ENCODE measurements at places on chromosomes 16 and 17.

DNA sequence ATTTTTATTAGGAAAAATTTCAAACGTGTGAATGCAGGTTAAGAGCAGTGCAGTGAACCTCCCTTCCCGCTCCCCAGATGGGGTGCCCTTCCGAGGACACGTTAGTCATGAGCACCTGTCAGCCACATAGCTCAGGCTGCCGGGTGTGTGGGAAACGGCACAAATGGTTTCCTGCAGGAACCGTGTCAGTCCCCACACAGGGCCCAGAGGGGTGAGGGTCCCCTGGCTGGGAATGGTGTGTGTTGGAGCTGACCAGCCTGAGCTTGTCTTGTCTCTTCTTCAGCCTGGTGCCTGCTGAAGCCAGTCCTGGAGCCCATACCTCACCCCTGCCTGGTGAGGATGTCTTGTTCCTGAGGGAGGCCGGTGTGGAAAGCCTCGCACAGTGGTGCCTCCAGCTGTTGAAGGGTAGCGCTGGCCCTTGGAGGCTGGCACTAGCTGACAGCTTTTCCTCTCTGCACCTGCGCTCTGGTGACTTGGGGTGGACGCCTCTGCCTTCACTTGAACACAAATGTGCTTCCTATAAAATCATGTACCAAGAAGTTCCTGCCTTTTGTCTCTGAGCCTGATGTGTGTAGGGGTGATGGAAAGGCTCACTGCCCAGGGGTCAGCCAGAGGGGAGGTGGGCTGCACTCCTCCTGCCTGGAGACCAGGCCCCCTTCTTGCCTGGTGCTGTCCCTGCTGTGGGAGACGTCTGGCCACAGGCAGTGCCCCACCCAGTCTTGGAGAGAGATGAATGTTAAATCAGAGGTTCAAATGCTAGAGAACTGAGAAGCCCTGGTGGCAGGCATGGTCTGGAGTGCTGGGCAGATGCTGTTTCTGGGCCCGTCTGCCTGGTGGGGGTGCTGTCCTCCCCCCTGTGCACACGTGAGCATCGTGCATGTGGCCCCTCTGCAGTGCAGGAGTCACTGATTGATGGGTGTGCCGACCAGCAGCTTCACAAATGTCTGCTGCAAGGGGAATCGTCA is 102.6 kb upstream of the ZNF750 start:
- no peak for DNase-seq

DNA sequence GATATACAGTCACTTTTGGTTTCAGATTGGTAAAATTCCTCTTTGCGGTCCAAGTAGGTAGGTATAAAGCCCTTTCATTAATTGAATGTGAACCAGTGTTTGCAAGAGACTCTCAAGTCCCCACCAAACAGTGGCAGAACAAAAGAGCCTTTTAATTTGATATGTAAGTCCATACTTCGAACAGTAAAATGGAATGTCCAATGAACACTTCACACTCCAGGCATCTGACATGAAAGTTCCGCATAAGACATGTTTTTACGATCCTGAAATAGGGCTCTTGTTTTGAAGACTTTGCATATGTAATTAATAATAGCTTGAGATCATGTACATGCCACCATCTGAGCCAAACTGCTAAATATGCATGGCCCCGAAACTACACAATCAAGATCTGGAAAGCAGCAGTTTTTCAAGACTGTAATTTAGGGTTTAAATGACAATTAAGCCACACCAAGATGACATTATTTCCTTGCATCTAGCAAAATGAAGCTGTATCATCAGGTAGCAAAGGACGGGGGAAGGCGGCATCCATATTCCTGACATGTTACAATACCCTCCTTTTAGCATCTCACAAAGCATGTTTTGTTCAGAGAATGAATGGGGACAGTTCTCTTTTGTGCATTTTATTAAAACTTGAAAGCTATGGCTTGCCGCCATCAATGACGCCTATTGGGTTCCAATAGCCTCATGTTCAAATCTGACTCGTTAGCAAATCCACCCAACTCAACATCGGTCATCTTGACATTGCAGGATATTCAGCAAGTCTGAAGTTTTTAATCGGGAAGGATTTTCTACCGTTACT is 39.4 kb downstream of the LITAF start:
- DNase-seq: no peak

DNA sequence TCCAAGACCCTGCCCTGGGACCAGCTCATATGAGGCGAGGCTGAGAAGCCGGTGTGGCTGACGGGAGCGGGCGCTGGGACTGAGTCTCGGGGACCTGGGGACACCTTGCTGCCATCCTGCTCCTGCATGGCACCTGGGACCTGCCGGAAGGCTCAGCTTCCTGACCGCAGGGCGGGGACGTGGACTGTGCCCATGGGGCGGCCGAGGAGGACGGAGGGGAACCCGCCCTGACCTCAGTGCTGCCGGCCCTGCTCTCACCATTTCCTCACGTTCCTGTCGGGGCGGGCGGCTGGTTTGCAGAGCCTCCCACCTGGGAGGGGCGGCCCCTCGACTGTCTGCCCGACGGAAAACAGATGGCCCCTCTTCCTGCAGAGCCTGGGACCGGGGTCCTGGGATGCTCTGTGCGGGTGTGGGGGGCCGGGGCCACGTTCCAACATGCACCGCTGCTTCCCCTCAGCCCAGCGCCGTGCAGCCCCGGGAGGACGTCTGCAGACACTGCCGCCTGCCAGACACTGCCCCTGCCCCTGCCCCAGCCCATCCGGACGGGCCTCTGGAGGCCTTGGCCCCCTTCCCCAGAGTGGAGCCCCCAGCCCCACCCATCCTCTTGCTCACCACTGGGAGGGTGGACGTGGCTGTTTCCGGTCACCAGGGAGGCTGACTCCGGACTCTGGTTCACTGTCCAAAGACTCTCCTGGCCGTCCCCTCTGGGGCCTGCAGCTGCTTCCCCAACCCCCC is 43.9 kb upstream of the SSTR5 start:
- DNase-seq: no peak

DNA sequence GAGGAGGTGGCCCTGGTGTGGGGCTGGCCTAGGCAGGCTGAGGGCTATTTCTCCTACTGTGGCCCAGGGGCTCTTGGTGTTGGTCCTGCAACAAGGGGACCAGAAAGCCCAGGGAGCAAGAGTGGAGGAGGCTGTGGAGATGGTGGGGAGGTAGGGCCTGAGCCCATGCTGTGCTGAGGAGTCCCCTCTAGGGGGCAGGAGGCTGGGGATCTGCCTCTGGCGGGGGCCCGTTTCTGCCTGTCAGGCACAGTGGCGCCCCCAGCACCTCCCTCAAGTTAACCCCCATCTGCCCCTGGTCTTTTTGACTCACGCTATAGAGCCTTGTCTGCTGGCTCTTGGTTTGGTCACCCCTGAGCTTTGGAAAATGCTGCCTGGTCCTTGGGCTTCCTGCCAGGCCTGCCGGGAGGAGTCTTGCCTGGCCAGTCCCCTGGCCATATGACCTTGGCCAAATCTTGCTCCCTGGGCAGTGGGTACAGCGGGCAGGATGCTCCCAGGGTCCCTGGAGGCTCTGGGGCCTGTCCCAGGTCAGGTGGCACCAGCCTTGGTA is 5.9 kb downstream of the BAIAP2 start:
- no peak for DNase-seq

- peak; percentile 52 for DNase-seq
Observed at GRCh38 chr16:90020838-90021382, 1.7 kb upstream of the DBNDD1 start.

- DNase-seq: no peak
Observed at GRCh38 chr17:7720125-7720524, 2.6 kb downstream of the DNAH2 start.

DNA sequence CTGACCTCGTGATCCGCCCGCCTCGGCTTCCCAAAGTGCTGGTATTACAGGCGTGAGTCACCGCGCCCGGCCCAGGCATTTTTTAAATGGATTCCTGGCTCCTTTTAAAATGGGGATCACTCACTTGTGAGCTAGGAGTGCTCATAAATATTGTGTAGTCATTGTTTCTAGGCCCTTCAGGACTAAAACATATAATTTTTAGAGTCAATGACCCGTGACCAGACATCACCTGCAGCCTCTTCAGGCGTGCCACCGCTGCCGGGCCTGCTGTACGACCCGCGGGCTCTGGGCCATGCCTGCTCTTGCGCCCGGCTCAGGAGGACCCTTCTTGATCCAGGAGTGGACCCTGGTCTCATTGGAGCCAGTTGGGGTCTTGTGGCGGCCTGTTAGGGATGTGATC is 30.8 kb downstream of the EFCAB5 start:
- DNase-seq: peak; percentile 29

DNA sequence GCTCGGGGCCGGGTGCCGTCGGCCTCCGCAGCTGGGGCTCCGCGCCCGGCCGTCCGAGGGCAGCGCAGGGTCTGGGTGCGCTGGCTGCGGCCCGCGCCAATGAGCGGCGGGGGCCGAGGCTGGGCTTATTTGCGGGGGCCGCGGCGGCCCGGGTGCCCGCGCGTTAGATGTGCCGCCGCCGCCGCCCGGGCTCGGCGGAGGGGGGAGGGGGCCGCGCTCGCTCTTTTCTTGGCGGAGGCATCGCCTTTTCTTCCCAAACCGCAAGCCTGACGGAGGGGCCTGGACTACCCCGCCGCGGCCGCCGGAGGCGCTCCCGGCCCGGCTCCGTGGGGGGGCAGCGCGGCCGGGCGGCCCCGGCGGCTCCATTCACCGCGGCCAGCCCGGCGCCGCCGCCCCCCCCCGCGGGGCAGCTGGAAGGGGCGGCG is at the start of gene NOTUM:
TSS of gene NOTUM (minus strand) at position 101 of the 425 bp plus-strand sequence. CDS start 278 bp downstream, outside the sequence.
- peak; percentile 39 for DNase-seq

DNA sequence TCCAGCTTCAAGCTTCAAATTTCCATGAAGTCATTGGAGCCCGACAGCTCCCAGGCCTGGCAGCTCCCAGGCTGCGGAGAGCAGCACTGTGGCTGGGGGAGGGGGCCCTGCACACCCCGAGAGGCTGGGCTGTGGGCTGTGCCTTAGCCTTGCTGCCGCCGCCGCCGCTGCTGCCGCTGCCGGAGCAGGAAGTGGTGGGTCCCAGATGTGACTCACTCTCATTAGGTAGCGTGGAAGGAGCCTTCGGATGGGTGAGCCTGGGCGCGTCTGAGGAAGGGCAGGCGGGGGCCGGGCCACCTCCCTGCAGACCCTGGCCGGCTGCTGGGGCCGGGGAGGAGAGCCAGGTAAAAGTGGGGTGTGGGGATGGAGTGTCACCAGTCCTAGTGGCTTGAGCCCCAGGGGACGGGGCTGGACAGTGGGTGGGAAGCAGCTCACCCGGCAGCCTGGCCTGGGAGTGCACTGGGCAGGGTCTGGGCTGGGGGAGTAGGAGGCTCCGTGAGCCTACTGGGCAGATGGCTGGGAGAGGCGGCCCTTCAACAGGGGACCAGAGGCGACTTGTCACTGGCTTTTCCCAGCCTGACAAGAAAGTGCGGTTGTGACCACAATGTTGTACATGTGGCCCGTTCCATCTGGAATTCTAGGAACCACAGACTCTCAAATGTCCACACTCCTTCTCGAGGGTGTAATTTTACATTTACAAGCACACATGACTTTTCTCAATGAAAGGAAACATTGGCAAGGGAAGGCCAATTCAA is at the start of gene ADCY7:
TSS of gene ADCY7 (plus strand) at position 215 of the 755 bp plus-strand sequence. CDS start 21,629 bp downstream, outside the sequence.
- peak; percentile 68 for DNase-seq

DNA sequence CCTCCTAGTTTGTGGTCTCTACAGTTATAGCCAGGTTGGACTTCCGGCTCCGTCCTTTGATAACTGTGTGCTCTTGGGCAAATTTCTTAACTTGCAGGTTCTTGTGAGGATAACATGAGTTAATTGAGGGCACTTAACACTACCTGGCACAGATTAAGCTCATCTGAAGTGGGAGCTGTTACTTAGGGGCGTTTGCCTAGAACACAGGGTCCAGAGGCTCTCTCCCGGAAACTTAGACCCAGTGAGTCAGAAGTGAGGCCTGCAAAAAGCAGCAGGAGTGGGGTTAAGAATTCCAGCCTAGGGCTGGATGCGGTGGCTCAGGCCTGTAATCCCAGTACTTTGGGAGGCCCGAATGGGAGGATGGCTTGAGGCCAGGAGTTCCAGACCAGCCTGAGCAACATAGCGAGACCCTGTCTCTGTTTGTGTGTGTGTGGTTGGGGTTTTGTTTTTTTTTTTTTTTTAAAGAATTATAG is 1.4 kb downstream of the MVP start:
- DNase-seq: no peak

- DNase-seq: peak; percentile 57
Observed at GRCh38 chr17:14926526-14927122, 338.5 kb downstream of the PMP22 start.

GRCh38 chr16:80689487-80689886 is 114.9 kb downstream of the CDYL2 start:
- DNase-seq: no peak

GRCh38 chr17:14107889-14108288 is 38.6 kb downstream of the COX10 start:
- DNase-seq: no peak

DNA sequence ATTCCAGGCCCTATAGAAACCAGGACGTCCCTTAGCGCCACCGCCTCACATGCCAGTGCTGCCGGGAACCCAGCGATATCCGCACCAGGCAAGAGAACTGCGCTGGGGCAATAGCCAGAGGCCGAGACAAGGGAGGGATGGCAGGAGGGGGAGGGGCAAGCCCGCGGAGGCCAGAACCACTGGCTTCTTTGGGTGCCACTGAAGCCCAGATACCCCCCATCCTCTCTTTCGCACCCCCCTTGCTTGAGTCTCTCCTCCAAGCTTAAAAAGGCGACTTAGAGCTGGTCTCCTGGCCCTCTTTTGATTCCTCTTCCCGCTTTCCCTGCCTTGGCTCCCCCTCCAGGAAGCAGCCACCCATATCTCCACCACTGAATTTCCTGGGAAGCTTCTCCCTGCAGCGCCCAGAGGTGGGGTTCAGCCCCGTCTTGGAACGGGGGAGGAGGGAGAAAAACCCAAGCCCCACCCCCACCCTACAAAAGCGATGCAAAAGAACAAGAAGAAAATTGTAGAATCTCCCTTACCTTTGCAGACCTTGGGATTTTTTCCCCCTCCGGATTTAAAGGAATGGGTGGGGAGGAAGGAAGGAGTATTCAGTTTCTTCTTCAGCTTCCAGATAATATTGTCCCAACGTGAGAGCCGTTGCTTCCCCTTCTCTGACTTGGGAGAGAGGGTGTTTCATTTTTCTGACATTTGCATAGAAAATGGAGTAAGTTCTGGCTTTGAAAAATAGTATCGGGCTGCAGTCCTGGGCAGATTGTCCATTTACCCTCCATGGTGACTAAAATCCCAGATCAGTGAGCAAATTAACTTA is 622 bp downstream of the HOXB6 start:
- peak; percentile 62 for DNase-seq

GRCh38 chr16:3150346-3151218 is 15.8 kb downstream of the ZNF213 start:
- DNase-seq: peak; percentile 94

GRCh38 chr17:7219229-7219811 is 316 bp downstream of the DLG4 start:
- DNase-seq: no peak

- no peak for DNase-seq
Observed at GRCh38 chr16:51527349-51527748, 376.3 kb upstream of the SALL1 start.

- no peak for DNase-seq
Observed at GRCh38 chr16:52050418-52050817, 496.5 kb downstream of the TOX3 start.

DNA sequence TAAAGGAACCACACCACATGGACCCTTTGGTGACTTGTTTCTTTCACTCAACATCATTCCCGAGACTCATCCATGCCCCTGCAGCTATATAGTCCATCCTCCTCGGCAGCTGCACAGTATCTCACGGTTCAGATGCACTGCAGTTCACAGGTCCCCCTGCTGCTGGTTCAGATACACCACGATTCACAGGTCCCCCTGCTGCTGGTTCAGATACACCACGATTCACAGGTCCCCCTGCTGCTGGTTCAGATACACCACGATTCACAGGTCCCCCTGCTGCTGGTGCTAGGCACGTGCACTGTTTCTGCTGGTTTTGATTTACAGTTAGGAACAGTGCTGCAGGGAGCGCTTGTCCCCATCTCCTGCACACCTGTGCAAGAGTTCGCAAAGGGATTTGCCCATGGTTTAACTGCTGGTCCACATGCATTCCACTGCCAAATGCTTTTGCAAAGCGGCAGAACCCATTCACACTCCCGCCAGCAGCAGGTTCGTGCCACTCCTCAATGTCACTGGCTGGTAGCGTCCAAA is 3.8 kb downstream of the HSDL1 start:
- DNase-seq: peak; percentile 35
